Left colon (tissue), 2 donors: ENCODE measurements at places on chromosomes 4 and X. TPM values are rescaled to one million over a fixed set of nuclear protein-coding genes. Genes with fewer than 3 reads are reported as not detected.

CFAP47 gene
- not detected for total RNA-seq

CDS1 gene
- total RNA-seq = 48.3 TPM

ADH1B gene
- total RNA-seq = 174 TPM

XPNPEP2 gene
- 11.9 TPM for total RNA-seq

PPP2R2C gene
- total RNA-seq = not detected

ZNF674 gene
- total RNA-seq = 3.6 TPM

GPR173 gene
- 0.67 TPM for total RNA-seq

MBNL3 gene
- total RNA-seq = 46.2 TPM

FGFBP1 gene
- total RNA-seq = 82.8 TPM

RAB39B gene
- 0.56 TPM for total RNA-seq

YY2 gene
- 0.95 TPM for total RNA-seq

DNA sequence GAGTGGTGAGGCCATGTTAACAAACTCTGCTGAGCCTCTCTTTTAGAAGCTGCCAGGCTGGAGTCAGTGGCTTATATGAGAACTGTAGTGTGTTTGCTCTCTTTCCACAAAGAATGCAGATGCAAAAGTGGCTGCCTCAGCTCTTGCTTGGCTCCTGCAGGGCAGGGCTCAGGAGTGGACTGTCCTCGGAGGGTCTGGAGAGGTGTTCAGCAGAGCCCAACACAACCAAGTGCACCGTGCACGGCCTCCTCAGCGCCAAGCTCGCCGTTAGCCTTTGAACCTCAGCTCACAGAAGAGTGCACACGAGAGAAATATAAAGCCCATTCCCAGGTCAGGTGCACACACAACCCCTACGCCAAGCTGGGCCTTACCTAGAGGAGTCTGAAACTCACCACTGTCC, 82.8 kb downstream of the C4orf51 start:
- no peak for DNase-seq

- no peak for DNase-seq
Measured at GRCh38 chrX:12366440-12366839, 228.2 kb downstream of the FRMPD4 start.

DNA sequence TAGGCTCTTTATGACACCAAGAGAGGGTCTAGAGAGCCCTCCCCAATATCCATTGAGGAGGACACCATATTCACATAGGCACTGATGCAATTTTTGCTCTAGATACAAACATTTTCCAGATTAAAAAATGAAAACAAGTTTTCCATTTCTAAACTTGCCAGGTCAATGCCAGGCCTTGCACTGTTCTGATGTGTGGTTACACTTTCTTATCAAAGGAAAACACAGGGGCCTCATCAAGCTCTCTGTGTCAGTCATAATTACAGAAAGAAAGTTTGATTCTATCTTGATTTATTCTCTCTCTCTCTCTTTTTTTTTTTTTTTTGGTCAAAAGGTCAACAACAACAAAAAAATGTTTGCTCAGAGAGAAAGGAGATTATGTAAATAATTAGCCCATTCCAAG, 80.2 kb upstream of the ACSL4 start:
- DNase-seq = no peak

DNA sequence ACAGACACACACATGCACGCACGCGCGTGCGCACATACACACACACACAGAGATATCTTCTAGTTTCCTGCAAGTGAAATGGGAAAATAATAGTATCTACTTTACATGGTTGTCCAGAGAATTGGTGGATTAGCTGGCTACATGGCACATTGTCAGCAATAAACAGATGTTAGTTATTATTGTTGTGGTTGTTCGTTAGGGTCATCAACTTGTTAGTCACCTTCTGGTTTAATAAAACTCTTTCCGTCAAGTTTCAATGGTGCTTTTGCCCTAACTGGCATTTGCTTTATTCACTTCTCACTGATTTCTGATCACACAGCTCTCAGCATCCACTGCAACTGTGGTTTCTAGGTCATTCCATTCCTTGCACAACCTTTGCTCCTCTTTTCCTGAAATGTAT, 25.4 kb upstream of the RASL11B start:
- DNase-seq = no peak

DNA sequence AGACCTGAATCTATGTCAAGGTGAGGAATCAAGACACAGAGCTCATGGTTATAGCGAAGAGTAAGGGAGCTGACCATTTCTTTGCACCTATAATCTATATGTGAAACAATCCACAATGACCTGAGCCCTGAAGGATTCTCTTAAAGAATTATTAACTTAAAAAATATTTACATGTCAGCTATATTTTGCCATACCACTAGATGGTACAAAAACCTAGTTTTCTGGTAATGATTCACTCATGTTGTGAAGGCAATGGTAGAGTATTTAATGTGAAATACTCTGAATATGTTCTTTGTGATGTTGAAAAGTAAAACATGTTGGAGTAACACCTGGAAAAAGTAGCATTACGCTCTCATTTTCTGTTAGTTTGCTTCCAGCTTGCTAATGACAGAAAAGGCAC, 40.0 kb downstream of the VGLL1 start:
- DNase-seq = no peak

DNA sequence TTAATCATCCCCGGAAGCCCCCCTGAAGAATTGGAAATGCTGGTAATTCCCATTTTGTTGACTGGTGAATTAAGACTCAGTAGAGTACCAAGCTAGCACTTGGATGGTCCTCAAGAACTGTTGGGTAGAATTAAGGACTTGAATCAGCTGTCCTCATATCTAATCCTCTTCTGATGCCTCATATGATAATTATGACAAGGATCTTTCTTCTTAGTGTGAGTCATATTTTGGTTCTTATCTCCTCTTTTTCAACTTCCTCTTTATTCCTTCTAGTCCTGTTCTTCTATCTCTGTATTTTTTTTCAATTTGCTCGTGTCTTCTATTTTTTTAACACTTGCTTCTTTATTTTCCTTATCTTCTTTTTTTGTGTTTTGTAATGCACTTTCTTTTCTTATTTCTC, 206.3 kb upstream of the ANXA3 start:
- no peak for DNase-seq

DNA sequence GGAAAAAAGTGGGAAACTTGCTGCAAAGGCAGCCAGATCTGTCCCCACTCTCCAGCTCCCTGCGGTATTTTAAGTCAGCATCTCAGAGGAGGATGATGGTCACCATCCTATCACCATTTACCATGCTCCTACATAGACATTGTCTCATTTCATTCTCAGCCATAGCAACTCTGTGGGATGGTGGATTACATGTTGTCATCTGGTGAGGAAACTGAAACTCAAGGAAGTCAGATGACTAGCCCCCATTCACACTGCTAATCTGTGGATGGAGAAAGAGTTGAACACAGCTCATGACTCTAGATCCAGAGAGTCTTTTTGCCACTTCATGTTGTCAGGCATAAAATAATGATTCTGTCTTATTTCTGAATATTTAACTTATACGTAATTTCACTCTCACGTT, 323.5 kb downstream of the PTTG2 start:
- DNase-seq = no peak

DNA sequence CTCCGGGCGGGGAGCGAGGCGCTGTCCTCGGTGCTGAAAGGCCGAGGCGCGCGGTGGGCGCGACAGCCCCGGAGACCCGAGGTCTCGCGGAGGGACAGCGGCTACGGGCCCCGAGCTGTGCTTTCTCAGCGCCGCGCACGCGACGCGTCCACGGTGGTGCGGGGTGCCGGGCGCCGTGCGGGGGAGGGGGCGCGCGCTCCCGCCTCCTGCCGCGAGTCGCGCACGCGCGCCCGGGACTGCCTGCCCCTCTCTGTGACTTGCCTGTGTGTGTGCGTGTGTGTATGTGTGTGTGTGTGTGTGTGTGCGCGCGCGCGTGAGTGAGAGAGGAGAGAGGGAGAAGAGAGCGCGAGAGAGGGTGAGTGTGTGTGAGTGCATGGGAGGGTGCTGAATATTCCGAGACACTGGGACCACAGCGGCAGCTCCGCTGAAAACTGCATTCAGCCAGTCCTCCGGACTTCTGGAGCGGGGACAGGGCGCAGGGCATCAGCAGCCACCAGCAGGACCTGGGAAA, at the start of gene GRIA2:
TSS of gene GRIA2 (plus strand) at position 358 of the 511 bp plus-strand sequence. CDS start 315 bp downstream, outside the sequence.
- DNase-seq = no peak

- no peak for DNase-seq
Measured at GRCh38 chrX:13863324-13863723, 46.4 kb upstream of the GPM6B start.

GRCh38 chr4:188370777-188371176, 231.5 kb downstream of the TRIML1 start:
- DNase-seq = no peak

DNA sequence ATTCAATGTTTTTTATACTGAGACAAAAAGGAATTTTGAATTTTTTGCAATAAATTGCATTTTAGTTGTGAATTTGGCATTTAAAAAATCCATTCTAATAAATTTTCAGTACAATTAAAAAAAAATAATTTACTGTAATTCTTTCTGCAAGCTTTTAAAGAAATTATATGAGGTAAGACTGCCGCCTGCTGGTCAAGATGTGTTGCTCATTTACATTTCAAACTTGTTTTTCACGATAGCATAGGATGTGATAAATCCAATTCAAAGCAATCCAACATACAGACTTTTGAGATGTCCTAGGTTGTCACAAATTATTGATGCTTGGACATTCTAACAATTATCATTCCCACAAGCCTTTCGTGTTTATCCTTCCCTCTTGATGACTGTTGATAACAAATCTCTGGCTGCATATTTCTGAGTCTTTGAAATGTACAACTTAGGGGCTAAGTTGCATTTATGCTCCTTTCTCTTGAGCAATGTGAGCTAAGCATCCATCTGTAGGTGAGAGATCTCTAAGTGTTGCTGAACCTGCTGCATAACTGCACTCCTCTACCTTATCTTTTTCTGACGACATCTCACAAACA, 21.7 kb upstream of the MFAP3L start:
- no peak for DNase-seq

GRCh38 chr4:156763511-156763910, 208.1 kb downstream of the PDGFC start:
- DNase-seq = no peak

DNA sequence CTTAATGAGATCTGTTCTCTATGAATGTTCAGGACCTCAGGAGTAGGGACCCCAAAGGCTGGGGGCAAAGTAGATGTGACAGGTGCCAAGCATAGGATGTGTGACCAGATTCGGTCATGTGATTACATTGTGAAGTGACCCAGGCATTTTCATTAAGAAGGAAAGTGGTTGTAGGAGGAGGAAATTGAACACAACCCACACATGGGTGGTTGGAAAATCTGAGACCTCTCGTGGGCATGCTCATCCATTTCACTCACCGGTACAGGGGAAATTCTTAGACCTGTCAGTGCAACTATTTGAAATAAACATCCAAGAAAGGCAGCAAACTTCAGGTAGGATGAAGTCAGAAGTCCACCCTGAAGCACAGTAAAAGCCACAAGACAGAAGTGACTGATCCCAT, 43.5 kb upstream of the CD99 start:
- DNase-seq = no peak

DNA sequence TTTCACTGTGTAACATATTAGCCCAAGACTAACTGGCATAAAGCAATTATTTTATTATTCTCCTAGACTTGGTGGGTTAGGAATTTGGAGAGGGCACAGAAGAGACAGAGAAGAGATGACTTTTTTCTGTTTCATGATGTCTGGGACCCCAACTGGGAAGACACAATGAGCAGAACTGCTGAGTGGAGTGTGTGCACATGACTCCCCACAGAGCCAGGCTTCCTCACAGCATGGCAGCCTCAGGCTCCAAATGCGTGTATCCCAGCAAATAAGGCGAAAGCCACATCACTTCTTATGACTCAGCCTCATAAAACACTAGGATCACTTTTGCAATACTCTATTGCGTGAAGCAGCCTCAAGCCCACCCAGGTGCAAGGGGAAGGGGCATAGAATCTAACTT, 68.4 kb downstream of the MFAP3L start:
- DNase-seq = no peak

GRCh38 chr4:173509036-173510001, 20.7 kb downstream of the HAND2 start:
- peak; percentile 29 for DNase-seq

- DNase-seq = no peak
Measured at GRCh38 chr4:106868381-106869035, 167.6 kb downstream of the DKK2 start.

DNA sequence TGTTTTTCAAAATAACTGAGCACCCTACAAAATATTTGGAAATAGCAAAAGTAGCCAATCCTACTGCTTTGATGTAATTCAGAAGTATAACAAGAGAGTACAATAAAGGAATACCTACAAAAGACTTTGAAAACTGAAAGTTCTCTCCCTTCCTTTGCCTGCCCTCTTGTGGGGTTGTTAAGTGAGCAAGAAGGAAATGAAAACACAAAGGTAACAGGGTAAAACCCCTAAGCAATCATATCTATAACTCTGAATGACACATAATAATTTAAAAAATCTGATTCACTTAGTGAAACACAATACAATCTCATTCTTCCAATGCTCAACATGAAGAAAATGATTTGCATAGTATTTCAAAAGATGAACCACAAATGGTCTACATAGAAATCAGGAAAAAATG, 98.2 kb downstream of the FRYL start:
- no peak for DNase-seq

- peak; percentile 83 for DNase-seq
Measured at GRCh38 chr4:122700178-122700725, 32.3 kb upstream of the BBS12 start.

GRCh38 chr4:145387079-145387478, 94.6 kb upstream of the SMAD1 start:
- DNase-seq = no peak

DNA sequence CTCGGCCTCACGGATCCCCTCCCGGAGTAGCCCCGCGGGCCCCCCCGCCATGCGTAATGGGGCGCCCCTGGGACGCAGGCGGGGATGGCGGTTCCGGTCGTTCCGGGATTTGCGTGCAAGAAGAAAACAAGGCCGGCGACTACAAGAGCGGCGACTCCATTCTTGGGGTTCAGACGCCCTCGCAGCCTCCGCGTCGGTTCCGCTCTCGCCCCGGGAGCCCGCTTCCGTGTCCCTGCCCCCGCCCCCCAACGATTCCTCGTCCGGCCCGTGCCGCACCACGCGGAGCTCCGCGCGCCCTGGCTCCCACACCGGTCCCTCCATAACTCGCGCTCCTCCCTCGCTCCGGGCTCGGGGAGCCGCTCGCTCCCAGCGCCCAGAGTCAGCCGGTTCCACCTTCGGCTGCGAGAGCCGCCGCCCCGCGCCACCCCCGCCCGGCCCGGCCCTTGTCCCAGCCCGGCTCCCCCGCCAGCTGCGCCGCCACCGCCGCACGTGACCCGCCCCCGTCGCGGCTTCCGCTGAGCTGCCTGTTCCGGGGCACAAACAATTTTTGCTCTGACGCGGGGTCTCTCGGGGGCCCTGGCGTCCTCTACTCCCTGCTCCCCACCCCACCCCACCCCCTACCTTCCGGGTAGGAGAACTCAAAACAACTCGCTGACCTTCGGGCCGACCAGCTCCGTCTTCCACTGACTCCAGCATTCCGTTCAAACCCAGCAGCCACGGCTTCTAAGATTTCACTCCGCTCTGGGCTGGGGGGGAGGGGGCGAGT, 78.8 kb upstream of the BCOR start:
- DNase-seq = peak; percentile 79

- no peak for DNase-seq
Measured at GRCh38 chr4:5955856-5956255, 62.4 kb downstream of the C4orf50 start.

GRCh38 chr4:94595880-94596483, 144.2 kb downstream of the PDLIM5 start:
- no peak for DNase-seq
